HFFc6 (cell line): ENCODE measurements at places on chromosomes 2 and 18. TPM values are rescaled to one million over a fixed set of nuclear protein-coding genes. Genes with fewer than 3 reads are reported as not detected.

DNA sequence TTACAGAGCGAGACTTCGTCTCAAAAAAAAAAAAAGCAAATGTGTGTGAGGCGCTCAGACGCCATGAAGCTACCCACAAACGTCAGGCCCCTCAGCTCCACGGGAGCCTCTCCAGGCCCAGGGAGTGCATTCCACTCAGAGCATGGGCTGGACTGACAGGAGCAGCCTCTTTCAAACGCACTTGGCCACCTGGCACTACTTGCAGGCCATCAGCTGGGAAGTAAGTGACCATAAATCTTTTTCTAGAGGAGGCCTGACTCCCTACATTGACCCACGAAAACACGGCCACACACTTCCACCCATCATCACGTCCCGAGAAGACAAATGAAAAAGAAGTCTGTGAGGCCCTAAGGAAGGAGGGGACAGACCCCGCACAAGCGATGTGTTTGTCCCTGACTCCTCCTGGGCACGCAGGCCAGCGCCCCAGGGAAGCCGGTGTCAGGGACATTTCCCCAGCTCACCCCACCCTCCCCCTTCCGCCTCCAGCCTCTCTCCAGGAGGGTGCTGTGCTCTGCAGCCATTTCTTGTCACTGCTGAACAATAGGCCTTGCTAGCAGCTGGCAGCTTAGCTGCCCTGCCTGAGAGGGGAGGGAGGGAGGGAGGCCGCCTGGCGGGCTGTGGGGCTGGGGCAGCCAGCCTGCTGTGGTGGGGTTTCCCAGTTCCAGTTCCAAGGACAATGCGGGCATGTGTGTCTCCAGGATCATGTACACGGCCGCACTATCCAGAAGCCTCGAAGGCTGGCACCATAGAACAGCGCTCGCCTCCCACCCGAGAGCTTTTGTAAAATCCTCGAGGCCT lies 26.6 kb downstream of the SERTAD2 start:
- DNase-seq = no peak
- peaks cover 18% of the 10 kb centered on the region; the same call in 1 of the 2 replicates for H3K36me3 ChIP-seq
- no peak overlapping the region for H3K4me3 ChIP-seq

GRCh38 chr2:68060652-68061051 lies 2.2 kb downstream of the C1D start:
- DNase-seq = no peak
- H3K27ac ChIP-seq = peak overlapping the region; percentile 54
- H3K4me3 ChIP-seq = peak overlapping the region; percentile 29
- H3K36me3 ChIP-seq = peaks cover 4% of the 10 kb centered on the region; the same call in 1 of the 2 replicates
- H3K4me1 ChIP-seq = peaks cover 44% of the 10 kb centered on the region
- H3K27me3 ChIP-seq = no peaks in the 10 kb centered on the region; the same call in none of the 2 replicates

The GAREM1 gene
- total RNA-seq = 0.07 to 0.13 TPM (median 0.09 TPM) in 3 replicates

The BOLL gene
- total RNA-seq = not detected in 2 replicates

The DNAJC5G gene
- not detected in 3 replicates for total RNA-seq

The WDR75 gene
- total RNA-seq = 26.4 to 32.7 TPM (median 27.6 TPM) in 3 replicates

GRCh38 chr2:217795706-217796465 lies 206.9 kb downstream of the TNS1 start:
- peaks cover 23% of the 10 kb centered on the region for H3K4me1 ChIP-seq
- no peak overlapping the region for H3K4me3 ChIP-seq
- no peak for DNase-seq
- 0 out of 2 replicates have a peak, but pooled peaks cover 15% of the 10 kb centered on the region for H3K36me3 ChIP-seq

- H3K4me1 ChIP-seq = peaks cover 30% of the 10 kb centered on the region
- DNase-seq = no peak
- H3K36me3 ChIP-seq = peaks cover 9% of the 10 kb centered on the region
Measured at GRCh38 chr2:96618596-96619283, 19.4 kb downstream of the KANSL3 start.

The CHMP1B gene
- total RNA-seq = 32.0 to 37.3 TPM (median 32.9 TPM) in 3 replicates

DNA sequence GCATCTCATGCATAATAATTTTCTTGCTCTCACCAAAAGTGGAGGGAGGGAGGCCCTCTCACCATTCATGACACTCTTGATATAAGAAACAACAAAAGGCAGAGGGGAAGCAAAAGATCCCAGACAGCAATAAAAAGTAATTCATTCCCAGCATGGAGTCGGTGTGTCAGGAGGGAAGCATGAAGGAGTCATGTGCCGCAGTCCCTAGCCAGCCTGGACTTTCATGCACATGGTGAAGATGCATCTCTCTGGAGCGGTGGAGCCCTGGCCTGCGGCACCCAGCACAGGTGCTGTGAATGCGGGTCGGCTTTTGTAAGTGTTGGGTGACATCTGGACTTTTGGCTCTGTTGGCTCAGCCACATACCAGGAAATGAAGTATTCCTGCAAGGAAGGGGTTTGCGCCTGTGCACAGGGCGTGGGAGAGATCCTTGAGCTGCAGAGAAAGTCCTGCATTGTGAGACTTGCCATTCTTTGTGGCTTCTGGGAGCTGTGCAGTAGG lies 119.4 kb downstream of the COPS8 start:
- peaks cover 79% of the 10 kb centered on the region for H3K4me1 ChIP-seq
- H3K27me3 ChIP-seq = no peaks in the 10 kb centered on the region
- no peak overlapping the region for H3K4me3 ChIP-seq
- no peaks in the 10 kb centered on the region; the same call in 1 of the 2 replicates for H3K36me3 ChIP-seq
